ENCODE measurements at places on chromosomes 3 and 15. TPM values are rescaled to one million over a fixed set of nuclear protein-coding genes. Genes with fewer than 3 reads are reported as not detected.

Gene PLA2G4D
- total RNA-seq: not detected

Gene GTPBP8
- total RNA-seq: 16.4 TPM

Gene LINGO1
- 12.4 TPM for total RNA-seq

Gene SLC12A1
- total RNA-seq: not detected

Measured in A549 treated with CpdA at 1 μM for 4 hours (cell line).